NCI-H524 treated with DMSO at 0.1 percent for 48 hours (cell line): ENCODE measurements at places on chromosomes 4 and X.

DNA sequence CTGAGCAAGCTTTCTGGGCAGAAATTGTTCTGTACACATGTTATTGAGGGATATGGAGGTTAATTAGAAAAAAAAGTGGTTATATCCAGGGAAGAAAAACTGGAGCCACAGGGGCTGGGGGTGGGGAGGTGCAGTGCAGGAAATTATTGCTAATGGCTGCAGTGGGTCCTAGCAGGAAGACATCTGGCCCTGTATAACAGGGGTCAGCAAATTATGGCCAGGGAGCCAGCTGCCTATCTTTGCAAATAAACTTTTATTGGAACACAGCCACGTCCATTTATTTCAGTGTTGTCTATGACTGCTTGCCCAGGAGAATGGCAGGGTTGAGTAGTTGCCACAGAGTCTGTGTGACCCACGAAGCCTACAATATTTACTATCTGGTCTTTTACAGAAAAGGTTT, 23.4 kb upstream of the PRPS2 start:
- no peak for DNase-seq

- no peak for DNase-seq
These were observed 45.8 kb upstream of the FBXW7 start for GRCh38 chr4:152581536-152582160.

DNA sequence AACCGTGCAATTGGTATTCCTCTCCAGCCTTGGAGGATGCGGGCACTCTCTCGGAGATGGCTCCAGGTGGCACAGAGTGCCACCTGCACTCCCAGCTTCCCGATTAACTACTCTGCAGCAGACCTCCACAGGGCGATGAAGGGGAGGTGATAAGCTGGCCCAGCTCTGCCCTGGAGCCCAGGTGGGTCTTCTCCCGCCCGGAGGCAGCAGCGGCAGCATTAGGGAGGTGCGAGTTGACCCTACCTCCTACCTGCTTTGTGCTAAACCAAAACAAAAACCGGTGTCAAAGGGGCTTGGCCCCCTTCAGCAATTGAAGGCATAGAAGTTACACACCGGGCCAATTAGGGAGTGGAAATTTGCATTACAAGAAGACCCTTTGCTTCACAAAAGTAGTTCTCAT, 137.4 kb upstream of the MAMLD1 start:
- DNase-seq: no peak

DNA sequence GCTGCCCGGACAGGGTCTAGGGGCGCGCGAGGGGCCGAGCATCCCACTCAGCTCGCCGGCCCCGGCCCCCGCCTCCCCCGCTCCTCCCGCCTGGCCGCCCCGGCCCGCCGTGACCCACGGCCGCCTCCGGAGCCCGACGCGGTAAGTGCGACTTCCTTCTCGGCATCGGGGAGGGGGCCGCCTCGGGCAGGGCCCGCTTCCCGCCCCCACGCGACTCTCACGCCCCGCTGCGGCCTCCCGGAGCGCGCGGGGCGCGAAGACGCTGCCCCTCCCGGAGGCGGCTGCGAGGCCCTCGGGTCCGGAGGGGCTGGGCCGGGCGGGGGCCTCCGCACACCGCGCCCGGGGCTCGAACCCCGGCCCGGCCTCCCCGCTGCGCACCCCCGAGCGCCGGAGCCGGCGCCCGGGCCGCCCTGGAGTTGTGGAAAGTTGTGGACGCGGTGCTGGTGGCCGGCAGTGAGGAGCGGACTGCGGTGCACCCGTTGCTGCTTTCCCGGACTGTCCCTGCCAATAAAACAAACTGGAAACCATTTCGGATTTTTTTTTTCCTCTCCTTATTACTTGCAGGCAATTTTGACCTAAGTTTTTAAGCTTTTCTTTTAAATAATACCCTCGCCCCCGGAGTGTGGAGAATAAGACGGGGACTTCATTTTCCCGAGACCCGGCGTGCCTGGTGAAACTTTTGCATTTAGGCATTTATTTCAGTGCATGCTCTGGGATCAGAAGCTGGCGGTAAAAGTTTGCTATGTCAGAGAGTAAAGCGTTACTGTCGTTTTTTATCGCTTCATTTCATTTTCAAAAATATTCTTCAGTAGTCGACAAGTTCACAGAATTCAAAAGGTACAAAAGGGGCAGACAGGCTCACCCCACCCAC, 13.0 kb upstream of the TMEM156 start:
- DNase-seq: no peak

GRCh38 chr4:52296341-52296740, 245.2 kb downstream of the SPATA18 start:
- DNase-seq: no peak

DNA sequence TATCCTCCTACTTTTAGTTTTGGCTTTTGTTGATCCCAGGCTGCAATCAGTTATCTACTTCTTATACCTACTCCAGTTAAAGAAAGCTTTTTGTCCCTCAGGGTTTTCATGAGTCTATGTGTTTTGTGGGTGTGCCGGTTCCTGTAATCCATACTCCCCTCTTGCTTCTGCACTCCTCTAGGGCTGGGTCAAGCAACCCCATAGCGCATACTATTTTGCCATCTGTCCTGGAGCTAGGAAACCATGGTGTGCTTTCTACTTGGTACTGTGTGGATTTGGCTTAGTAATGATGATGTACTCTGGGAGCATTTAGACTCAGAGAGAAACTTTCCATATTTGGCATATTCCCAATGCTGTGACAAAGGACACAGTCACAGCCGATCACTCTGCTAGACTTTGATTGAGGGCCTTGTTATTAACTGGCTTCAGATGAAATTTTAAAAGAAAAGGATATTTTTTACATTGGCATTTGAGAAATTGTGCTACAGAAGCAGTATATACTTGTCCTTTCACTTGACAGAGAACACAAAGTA, 86.1 kb upstream of the GRXCR1 start:
- DNase-seq: no peak

GRCh38 chr4:52822583-52822971, 39.5 kb upstream of the RASL11B start:
- no peak for DNase-seq

GRCh38 chr4:62640296-62640695, 1440.2 kb downstream of the ADGRL3 start:
- no peak for DNase-seq

GRCh38 chr4:188688956-188689355, 549.7 kb downstream of the TRIML1 start:
- DNase-seq: no peak

DNA sequence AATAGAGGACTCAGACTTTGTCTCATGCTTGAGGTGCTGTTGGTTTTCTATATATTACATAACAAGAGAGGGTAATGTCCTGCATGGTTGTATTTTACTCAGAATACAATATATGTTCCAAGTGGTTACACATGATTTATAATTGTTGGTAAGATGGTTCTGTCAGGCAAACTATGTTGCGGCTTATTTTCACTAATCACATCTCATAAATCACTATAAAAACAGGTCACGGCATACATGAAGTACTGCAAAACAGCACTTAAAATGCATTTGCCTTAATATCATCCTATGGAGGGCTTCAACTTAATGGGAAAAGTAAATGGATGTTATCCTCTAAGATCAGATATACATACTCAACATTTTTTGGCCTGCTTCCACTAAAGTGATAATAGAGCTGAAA, 246.0 kb upstream of the ARSJ start:
- DNase-seq: no peak

GRCh38 chrX:132862562-132862961, 95.9 kb downstream of the HS6ST2 start:
- no peak for DNase-seq

DNA sequence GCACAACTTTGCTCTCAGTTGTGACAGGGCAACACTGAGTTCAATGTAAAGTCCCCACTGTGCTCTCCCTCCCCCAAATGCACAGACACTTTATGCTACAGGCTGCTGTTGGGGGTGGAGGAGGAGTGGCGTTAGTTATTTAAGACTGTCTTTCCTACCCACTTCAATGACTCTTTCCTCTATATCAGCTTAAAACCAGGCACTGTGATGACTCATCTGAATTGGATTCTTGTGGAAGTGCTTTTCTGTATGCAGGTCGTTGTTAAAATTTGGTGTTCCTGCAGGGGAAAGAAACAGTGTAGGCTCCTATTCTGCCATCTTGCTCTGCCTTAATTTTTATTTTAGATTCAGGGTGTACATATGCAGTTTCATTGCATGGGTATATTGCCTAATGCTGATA, 1157.2 kb upstream of the ADGRL3 start:
- no peak for DNase-seq

- peak; percentile 50 for DNase-seq
These were observed at the start of gene NUDT10 for GRCh38 chrX:51332188-51332942. Gene NUDT10 (plus strand): TSS chrX:51332822. CDS start chrX:51332966, 144 bp downstream.

GRCh38 chr4:185113340-185113739, 29.7 kb upstream of the SLC25A4 start:
- DNase-seq: no peak

- DNase-seq: no peak
These were observed 17.8 kb upstream of the MCF2 start for GRCh38 chrX:139725720-139726119.

- no peak for DNase-seq
These were observed 646 bp upstream of the FAM3A start for GRCh38 chrX:154516656-154517100.

GRCh38 chr4:110854021-110854678, 231.3 kb upstream of the PITX2 start:
- DNase-seq: no peak

DNA sequence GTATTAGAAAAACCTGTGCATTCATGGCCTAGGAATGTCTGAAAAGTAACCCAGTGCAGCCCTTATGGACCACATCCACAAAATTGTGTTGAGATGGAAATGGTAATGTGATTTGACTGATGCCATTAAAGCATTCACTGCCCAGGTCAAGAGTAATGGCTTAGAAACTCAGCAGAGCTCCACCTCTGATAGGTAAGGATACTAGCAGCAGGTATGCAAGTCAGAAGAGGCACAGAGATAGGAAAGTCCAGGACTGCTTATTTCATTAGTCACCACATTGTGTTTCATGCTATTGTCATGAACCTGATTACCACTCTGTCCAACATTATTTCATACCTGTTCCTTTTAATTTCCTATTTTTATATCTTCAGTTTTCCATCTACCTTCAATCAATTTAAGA, 2042.2 kb downstream of the ARAP2 start:
- no peak for DNase-seq

DNA sequence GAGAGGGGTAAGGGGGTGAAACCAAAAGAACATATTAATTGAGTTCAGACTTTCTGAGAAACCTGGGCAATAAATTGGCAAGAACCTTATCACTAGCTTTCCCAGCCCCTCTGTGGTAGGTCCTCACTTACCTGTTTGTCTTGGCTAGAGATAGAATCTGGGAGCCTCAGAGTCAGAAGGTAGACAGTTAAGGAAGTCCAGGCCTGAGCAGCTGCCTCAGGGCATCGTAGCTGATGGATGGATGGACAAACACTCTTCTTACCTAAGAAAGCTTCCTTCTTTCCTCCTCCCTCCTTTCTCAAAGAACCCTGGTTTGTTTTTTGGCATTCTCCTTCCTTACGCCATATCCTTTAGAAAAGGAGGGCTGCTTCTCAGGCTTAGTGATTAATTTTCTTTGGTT, 24.4 kb downstream of the FRAS1 start:
- no peak for DNase-seq

DNA sequence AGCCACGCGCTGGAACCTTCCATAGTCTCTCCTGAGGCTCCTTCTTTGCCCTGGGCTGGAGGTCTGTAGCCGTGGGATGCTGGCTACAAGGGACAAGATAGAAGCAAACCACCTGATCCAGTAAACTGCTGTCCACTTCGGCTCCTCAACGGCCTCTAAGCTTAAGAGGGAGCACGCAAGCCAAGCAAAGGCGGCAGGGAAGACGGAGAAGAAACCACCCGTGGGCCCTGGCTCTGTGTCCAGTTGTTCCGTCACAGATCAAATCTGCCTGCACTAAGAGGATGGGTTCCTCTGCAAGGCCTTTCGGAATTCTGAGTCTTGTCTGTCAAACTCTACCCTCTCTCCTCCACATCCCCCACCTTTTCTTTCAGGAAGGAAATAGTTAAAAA, 401 bp upstream of the EDNRA start:
- no peak for DNase-seq

GRCh38 chrX:75781611-75782010, 3.4 kb downstream of the MAGEE2 start:
- no peak for DNase-seq
